ENCODE measurements at places on chromosomes 1 and 21.

DNA sequence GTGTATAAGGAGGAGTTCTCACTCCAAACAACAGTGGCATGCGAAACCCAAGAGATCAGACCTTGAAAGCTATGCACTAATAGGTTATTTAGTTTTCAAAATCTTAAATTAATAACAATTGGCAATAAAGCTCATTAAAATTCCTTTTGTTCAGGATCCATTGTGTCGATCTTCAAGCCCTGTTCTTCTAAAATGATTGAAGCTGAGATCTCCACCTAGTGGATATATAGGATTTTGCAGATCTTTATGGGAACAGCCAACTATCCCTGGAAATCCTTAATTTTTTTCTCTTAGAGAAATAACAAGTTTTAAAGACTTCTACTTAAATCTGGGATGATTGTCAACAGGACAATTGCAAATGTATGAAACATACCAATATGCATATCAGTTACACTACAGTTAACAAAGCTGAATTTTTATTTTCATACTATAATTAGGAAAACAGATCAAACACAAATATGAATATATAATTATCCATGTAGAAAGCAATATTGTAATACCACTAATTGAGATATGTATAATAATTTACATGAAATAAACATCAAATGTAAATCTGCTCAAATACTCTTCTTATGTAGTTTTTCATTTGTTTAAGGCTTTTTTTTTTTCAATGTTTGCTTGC is 43.3 kb downstream of the LRRC53 start:
- no peak for DNase-seq

- no peak for DNase-seq
Measured at GRCh38 chr1:176517484-176517883, 54.5 kb downstream of the PAPPA2 start.

DNA sequence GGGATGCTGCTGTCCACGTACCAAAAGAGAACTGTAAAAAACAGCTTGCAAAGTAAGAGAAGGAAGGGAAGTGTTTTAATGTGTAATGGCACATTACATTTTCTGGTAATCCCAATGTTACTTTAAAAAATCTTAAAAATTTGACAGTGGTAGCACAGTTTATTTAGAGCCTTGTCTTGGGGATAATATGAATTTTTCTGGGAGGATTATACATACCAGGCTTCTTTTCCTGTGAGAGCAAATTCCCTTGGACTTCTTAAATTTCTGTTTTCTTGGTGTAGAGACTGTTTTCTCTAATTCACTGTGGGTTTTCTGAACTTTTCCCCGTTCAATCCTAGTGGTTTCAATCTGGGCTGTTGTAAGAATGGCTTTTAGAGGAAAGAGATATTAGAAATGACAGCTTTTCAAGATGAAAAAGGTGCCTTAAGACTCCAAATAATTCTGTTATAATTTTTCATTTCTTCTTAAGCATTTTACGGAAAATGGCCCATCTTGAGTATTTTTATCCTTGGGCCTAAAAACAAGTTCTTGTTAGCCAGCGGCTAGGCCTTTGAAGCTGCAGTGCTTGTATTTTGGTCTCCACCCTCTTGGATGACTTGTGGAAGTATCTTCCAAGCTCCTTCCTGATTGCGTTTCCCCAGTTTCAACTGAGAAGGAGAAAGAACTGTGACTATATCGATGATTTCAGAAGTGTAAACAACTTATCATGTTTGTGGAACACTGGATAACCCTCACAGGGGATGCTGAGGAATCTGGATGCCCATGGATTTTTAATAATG is 70.0 kb downstream of the LEPR start:
- no peak for DNase-seq

DNA sequence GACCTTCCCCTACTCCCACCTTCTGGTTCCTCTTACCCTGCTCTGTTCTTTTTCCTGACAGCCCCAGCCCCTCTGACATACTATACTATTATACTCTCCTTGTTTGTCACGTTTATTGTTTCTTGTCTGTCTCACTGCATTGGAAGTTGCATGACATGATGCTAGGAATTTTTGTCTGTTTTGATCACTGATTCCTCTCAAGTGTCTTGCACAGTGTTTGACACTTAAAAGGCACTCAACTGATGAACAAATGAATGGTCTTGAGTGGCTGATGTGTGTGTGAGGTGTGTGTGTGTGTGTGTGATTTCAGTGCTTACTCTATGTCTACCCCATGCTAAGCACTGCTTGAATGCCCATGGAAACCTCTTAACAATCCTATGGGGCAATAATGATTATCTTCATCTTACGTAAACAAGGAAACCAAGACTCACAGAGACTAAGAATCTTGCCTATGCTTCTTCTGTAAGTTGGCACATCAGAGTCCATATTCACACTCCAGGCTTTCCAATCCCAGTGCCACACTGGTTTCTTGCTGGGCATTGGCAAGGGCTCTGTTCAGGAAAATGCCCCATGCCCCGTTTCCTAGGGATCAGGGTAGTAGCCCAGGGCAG is 59.7 kb downstream of the ATP1A1 start:
- DNase-seq: no peak

- no peak for DNase-seq
Measured at GRCh38 chr1:85815906-85816305, 107.7 kb upstream of the ZNHIT6 start.

- no peak for DNase-seq
Measured at GRCh38 chr1:118931876-118932275, 56.3 kb downstream of the TBX15 start.

GRCh38 chr1:242522996-242523718 is 1.3 kb downstream of the PLD5 start:
- DNase-seq: no peak

DNA sequence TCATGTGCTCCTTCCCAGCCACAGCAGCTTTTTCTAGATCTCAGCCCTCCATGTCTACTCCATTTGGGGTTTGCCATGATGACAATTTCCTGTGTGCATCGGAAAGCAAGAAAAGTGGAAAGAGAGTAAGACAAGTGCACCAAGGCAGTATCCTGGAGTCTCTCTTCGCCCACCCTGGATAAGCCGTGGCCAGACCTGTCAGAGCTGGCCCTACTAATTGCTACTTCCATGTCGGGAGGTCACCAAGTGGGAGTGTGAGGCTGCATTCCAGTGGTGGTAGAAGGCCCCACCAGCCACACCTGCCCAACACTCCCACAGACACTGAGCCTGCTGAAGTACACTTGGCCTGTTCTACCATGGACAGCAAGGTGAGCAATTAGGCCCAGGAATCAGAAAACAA is 14.0 kb upstream of the LORICRIN start:
- DNase-seq: no peak

DNA sequence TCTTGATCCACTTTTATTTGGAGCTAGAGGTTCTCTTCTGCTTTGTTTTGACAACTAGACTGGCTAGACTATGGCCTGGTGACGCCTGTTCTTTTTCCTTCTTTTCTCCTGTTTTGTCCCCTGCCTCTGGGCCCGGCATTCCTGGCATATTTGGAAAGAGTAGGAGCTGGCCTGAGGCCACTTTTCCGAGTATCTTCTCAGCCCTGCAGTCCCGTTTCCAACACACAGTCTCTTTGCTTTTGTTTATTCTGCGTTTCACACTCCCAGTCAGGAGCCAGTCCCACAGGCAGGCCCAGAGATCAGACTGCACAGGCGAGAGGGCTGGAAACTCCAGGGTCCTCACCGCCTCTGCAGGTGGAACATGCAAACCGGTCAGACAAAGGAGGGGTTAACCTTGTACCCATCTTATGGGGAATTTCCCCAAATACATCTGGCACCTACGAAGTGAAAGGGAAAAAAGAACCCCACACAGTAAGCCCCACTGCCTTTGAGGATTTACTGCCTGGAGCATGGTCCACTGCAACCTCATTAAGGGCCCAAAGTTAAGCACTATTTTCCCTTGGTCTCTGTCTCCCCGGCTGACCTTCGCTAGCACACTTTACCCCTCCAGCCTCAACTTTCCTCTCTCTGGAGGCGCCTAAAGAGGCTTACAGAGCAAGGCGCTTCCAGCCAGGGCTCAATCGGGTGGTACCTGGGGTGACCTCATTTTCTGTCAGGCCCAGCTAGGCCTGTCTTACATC is 141.1 kb downstream of the TOMM20 start:
- no peak for DNase-seq

- DNase-seq: peak; percentile 60
Measured at GRCh38 chr1:183685112-183685713, 32.1 kb upstream of the APOBEC4 start.

- no peak for DNase-seq
Measured at GRCh38 chr1:46067652-46068051, 64.8 kb downstream of the PIK3R3 start.

DNA sequence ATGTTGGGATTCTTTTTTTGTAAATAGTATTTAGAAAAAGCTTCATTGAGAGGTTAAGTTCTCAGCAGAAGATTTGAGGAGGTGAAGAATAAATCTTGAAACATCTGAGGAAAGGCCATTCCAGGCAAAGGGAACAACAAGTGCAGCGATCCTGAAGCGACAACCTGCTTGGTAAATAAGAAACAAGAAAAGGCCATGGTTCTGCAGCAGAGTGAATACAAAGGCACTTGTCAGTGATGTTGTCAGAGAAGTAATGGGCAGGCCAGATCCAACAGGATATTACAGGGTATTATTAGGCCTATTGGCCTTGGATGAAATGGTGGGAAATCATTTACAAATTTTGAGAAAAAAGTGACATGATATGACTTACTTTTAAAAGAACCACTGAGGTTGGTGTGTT is 960.0 kb downstream of the PLA2G4A start:
- DNase-seq: no peak

DNA sequence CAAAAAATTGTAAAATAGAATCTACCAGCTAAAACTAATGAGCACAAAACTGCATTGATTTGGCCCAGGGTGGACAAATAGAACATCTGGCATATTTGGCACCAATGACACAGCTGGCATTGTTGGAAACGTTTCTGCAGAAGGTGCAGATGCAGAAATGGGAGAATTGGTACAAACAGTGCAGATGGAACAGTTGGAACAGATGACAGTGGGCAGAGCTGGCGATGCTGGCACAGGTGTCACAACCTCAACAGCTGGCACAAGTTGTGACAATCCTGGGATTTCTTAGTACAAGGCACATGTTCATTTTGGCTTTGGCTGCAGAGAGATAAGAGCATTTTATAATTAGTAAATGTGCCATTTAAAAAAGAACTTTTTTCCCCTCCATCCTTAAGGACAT is 91.1 kb upstream of the ZBTB18 start:
- no peak for DNase-seq

GRCh38 chr1:23216771-23217420 is 406 bp downstream of the HTR1D start:
- peak; percentile 3 for DNase-seq

DNA sequence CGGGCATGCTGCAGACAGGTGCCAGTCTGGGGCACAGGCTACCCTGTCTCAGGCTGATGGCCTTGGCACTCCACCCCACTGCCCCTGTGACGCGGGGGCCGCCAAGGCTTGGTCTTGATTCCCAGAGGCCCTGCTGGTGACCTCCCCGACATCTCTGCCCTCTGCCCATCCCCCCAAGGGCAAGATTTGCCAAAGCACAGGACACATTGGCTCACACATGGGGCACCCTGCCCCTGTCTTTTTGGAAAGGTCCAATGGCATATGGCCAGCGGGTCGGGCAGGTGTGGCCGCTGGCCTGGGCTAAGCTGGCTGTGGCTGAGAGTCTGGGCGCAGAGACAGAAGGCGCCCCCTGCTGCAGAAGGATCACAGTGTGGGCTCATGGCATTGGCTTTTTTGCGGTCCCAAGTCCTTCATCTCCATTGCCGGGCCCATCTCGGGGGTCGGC is 4.6 kb downstream of the MIB2 start:
- no peak for DNase-seq

GRCh38 chr1:241479294-241479693 is 40.3 kb downstream of the FH start:
- no peak for DNase-seq

DNA sequence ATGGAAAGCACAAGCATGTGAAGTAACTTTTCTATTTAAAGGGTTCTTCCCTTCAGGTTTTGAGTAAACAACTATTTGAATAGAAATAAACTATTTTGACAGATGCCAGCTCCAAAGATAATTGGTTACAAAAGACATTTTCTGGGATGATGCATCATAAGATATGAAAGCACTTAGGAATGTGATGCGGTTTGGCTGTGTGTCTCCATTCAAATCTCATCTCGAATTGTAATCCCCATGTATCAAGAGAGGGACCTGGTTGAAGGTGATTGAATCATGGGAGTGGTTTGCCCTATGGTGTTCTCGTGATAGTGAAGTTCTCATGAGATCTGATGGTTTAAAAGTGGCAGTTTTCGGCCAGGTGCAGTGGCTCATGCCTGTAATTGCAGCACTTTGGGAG is 6.4 kb downstream of the DISP1 start:
- no peak for DNase-seq

GRCh38 chr1:159829273-159829634 is 2.6 kb downstream of the SLAMF8 start:
- no peak for DNase-seq

GRCh38 chr1:174815036-174815435 is 184.7 kb upstream of the CACYBP start:
- DNase-seq: no peak

- DNase-seq: no peak
Measured at GRCh38 chr21:38067086-38067739, 151.0 kb upstream of the KCNJ6 start.

DNA sequence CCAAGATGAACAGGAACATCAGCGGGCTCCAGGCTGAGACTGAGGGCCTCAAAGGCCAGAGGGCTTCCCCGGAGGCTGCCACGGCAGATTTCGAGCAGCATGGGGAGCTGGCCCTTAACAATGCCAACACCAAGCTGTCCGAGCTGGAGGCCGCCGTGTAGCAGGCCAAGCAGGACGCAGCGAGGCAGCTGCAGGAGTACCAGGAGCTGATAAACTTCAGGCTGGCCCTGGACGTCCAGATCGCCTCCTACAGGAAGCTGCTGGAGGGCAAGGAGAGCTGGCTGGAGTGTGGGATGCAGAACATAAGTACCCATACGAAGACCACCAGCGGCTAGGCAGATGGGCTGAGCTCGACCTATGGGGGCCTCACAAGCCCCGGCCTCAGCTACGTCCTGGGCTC is 823.4 kb upstream of the NEGR1 start:
- DNase-seq: no peak

DNA sequence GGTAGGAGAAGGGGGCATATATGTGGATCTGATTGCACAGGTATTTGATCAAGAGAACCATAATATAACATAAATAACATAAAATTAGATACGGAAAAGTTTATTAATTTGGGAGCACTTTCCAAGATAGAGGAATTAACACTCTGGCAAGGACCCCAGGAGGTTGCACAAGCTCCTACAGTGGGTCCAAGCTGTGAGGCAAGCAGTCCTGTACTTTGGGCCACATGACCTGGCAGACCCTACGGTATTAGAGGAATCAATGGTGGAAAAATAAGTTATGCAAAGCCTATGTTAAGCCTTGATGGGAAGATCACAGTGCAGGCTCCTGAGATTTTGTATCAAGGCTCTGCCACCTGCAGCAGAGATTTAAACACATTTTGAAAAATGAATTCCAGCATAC is 220.1 kb downstream of the COL24A1 start:
- no peak for DNase-seq
